ENCODE measurements at places on chromosomes 2 and 18.

- DNase-seq: no peak
Measured at GRCh38 chr18:75483662-75484061, 56.2 kb upstream of the SMIM21 start.

- no peak for DNase-seq
Measured at GRCh38 chr18:36441426-36442240, 144.1 kb downstream of the FHOD3 start.

DNA sequence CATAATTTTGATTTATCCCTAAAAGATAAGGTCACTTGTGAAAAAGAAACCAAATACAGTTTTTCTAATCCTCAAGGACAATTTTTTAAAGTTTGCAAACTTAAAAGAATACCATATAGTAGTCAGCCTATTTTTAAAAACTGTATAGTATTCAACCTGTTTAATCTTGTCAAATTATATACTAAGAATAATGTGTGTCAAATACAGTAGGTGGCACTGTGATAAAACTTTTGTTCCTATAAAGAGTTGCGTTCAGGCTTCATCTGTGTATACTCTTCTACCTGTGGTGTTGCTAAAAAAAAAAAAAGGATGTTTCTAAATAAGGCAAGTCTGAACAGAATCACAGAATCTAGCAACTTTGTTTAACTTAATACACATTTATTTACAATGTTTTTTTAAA is 68.6 kb downstream of the CCDC138 start:
- no peak for DNase-seq

DNA sequence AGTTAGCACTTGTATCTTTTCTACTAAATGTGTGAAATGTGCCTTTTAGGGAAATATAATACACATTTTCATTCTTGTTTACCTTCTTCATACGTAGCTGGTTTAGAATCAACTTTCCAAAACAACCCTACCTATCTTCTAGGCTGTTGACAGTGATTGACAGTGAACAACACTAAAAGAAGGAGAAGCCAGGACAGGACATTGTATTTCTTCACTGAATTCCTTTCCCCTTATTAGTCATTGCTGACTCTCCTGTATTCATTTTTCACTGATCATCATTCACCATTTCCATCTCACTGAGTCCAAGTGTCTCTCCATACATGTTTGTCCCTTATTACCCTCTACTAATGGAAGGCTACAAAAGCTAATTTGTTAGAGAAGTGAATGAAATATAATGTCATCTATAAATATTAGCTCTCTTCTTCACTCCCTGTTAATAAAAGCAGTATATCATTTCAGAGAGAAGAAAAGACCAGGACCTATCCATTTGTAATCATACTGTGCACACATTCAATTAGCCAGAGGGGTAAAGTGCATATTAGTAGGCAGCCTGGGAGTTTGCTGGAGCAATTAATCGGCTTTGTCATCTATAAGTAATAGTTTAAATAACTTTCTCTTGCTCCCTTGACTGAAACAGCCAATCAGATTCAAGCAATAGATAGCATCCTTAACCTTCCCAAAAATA is 192.5 kb upstream of the FOSL2 start:
- DNase-seq: no peak

DNA sequence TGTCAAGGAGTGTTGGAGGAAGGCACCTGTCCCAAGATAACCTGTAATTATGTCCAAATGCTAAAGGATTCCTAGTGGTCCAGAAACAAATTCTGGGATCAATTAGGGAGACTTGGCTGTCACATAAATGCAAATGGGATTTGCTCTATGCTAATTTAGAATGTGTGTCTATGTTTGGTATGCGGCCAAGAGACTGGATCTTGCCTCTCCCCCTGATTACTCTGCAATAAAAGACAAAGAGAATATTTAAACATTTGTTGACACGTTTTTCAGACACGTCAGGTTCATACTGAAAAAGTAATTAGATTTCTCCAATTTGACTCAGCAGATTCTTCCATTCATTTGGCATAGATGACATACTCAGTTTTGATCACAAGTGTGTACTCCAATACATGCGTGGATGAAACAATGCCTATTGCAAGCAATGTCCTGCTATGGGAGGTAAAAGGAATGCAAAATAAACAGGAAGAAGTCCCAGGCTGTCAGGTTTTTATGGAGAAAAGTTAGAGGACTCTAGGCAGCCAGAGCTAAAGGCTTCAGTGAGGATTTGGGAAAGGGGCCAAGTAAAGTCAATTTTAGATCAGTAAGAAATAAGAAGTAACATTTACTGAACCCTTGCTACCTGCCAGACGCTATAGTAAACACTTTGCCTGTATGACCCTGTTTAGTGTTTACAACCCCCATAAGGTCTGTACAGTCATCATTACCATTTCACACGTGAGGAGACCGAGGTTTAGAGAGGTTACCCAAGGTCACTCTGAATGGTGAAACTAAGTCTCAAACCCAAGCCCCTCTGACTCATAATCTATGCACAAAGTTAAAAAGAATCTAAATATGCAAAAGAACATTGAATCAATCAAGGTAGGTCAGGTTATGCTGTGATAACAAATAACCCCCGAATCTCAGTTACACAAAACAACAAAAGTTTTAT is 7.8 kb downstream of the ANTXR1 start:
- DNase-seq: no peak
